ENCODE measurements at places on chromosomes 5 and 9. TPM values are rescaled to one million over a fixed set of nuclear protein-coding genes. Genes with fewer than 3 reads are reported as not detected.

GRCh38 chr9:3735251-3735650 lies 209.4 kb upstream of the RFX3 start:
- H3K4me3 ChIP-seq, result no peak overlapping the region
- peaks cover 14% of the 10 kb centered on the region for H3K4me1 ChIP-seq
- H3K36me3 ChIP-seq, result no peaks in the 10 kb centered on the region
- no peaks in the 10 kb centered on the region for H3K27me3 ChIP-seq
- no peak overlapping the region for H3K27ac ChIP-seq
- DNase-seq, result no peak

The HRCT1 gene
- polyA plus RNA-seq, result not detected

GRCh38 chr5:149885513-149885912 lies 59.1 kb downstream of the PDE6A start:
- H3K27ac ChIP-seq, result no peak overlapping the region
- no peak for DNase-seq
- no peaks in the 10 kb centered on the region for H3K36me3 ChIP-seq

DNA sequence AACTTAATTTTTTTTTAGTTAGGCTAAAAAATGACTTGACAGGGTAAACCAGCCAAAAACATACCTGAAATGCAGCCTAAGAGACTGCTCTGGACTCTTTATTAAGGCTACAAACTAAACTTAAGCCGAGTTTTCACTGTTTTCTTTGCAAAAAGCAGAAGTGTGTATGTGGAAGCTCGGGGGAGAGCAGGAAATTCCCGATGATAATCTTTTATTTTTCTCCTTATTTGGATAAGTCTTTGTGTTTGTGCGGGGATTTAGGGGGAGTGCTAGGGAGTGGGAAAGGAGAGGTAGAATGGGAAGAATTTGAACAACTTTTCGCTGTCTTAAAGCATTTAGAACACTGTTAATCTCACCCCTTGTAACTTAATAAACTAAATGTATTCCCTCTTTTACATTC lies 30.7 kb upstream of the GPR21 start:
- H3K27ac ChIP-seq, result no peak overlapping the region
- peaks cover 47% of the 10 kb centered on the region for H3K36me3 ChIP-seq
- DNase-seq, result no peak
- H3K4me1 ChIP-seq, result no peaks in the 10 kb centered on the region
- no peak overlapping the region for H3K4me3 ChIP-seq

DNA sequence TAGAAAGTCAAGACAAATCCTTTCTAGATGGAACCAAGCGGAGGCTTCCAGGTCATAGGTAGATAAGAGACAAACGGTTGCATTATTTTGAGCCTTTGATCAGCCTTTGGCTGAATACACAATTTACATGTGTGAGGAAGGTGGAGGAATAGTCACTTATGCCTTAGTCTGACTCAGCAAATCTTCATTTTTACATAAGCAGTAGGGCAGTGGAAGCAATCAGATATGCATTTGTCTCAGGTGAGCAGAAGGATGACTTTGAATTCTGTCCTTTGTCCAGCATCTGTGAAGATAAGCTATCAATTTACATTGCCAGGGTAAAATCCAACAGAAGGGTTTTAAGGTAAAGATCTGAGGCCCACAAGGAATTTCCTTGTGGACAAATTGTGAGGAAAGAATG lies 23.8 kb downstream of the TUSC1 start:
- no peak for DNase-seq
- H3K4me3 ChIP-seq, result no peak overlapping the region
- no peaks in the 10 kb centered on the region for H3K4me1 ChIP-seq
- no peak overlapping the region for H3K27ac ChIP-seq
- H3K27me3 ChIP-seq, result no peaks in the 10 kb centered on the region

The NAA35 gene
- 8.7 TPM for polyA plus RNA-seq

The GRM6 gene
- polyA plus RNA-seq, result not detected

DNA sequence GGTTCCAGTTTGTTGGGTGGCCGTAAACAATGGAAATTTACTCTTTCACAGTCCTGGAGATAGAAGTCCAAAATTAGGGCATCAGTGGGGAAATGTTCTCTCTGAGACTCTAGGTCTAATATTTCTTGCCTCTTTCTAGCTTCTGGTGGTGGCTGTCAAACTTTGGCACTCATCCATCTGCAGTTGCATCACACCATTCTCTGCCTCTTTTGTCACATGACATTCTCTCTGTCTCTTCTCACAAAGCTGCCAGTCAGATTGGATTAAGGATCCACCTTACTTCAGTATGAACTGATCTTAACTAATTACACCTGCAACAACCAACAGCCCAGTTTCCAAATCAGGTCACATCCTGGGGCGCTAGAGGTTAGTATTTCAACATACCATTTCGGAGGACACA lies 222.9 kb upstream of the FTMT start:
- DNase-seq, result no peak
- no peak overlapping the region for H3K27ac ChIP-seq
- no peak overlapping the region for H3K4me3 ChIP-seq
- no peaks in the 10 kb centered on the region for H3K4me1 ChIP-seq
- no peaks in the 10 kb centered on the region for H3K36me3 ChIP-seq

- H3K4me3 ChIP-seq, result no peak overlapping the region
- no peaks in the 10 kb centered on the region for H3K4me1 ChIP-seq
- no peaks in the 10 kb centered on the region for H3K27me3 ChIP-seq
- no peak overlapping the region for H3K27ac ChIP-seq
- no peak for DNase-seq
- no peaks in the 10 kb centered on the region for H3K36me3 ChIP-seq
These were observed 37.7 kb downstream of the NR4A3 start for GRCh38 chr9:99859243-99859980.

The CKMT2 gene
- not detected for polyA plus RNA-seq

DNA sequence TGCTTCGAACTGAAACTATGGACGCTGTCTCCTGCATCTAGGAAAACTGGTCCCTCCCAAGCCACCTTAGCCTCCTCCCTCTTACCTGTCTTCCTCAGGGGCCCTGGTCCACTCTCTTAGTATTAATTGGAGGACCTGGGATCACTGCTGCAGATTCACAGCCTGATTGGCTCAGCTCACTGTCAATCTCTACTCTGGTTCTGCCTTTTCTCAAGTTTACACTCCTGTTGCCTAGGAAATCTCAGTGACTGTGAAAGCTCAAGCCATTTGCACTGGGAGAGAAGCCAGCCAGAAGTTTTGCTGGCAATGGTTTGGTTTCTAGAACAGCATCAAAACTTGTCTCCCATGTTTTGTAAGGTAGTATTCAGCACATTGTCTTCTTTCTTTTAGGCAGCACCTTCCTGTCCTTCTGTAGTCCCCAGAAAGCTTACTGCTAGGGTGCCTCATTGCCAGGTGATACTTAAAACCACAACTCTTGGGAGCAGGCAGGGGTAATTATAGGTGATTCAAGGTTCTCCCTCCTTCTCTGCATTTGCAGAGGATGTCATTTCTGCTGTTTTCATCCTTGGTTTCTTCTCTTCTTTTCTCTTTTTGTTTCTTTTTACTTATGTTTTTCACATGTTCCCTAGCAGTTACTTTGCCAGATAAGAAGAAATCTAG lies at the start of gene CAPSL:
Gene CAPSL (minus strand): TSS at position 55 of the 660 bp plus-strand sequence. CDS start 17,502 bp downstream, outside the sequence.
- no peaks in the 10 kb centered on the region for H3K27me3 ChIP-seq
- no peaks in the 10 kb centered on the region for H3K36me3 ChIP-seq
- H3K4me3 ChIP-seq, result no peak within 1 kb of the TSS
- no peak within 1 kb of the TSS for H3K27ac ChIP-seq
- DNase-seq, result no peak

DNA sequence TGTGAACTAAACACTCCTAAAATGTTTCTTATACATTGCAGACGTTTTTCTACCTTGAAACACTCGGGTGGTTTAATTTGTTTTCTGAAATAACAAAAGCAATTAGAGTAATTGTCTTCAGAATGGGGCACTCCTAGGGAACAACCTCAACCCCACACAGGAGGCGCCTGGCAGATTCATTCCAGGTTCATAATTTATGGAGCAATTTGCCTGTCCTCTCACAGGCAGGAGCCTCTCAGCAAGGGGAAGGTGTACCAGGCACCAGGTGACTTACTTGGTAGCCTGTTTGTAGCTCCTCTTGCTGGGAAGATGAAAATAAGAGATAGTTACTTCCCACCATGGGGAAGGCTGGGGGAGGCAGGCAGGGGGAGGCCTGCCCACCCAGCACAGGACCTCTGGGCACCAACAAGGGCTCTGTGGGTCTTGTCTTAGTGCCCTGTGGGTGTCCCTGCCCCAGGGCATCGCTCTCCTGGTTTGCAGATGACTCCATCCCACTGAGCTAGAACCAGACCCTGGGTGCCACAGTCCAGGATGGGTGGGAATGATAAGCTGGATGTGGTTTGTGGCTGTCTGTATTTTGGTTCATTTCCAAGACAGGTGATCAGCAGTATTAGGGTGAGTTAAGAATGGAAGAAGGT lies 144.4 kb downstream of the FSTL4 start:
- no peak overlapping the region for H3K4me3 ChIP-seq
- H3K27me3 ChIP-seq, result peaks cover 14% of the 10 kb centered on the region
- no peak overlapping the region for H3K27ac ChIP-seq
- no peaks in the 10 kb centered on the region for H3K36me3 ChIP-seq

GRCh38 chr5:107670087-107670931 lies 428 bp downstream of the EFNA5 start:
- peaks cover 37% of the 10 kb centered on the region for H3K4me1 ChIP-seq
- peaks cover 53% of the 10 kb centered on the region for H3K27me3 ChIP-seq
- no peak overlapping the region for H3K27ac ChIP-seq
- no peak for DNase-seq

DNA sequence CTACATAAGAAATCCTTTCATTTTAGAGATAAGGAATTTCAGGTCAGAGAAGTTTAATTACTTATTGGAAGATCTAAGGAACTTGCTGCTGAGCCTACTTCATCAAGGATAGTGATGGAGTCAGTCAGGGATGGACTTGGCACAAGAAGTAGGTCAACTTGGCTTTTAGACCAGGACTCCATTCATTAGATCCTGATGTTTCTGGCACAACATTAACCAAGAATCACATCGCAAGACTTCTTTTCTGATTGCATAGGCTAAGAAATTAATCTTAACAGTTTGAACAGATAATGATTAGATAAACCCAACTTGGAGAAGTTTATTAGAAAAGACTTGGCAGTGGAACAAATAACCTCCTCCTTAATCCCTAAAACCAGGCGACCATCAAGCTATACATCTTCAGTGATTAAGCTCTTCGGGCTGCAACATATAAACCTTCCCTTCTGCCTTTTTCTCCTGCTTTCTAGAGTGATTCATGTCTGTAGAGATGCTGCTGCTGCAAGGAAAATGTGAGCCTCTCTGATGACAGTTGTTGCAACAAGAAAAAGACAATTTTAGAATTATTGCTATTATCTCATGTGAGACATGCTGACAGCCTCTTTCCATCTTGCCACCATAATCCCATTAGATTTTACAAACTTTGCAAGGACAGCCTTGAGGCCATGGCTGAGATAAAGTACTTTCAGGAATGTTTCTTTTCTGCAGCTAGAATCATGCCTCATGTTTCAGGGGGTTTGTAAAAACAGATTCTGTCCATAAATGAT lies 207.9 kb upstream of the SLC27A6 start:
- H3K4me3 ChIP-seq, result no peak overlapping the region
- DNase-seq, result no peak
- no peaks in the 10 kb centered on the region for H3K27me3 ChIP-seq
- H3K36me3 ChIP-seq, result no peaks in the 10 kb centered on the region
- H3K27ac ChIP-seq, result no peak overlapping the region
- H3K4me1 ChIP-seq, result no peaks in the 10 kb centered on the region

The NSA2 gene
- polyA plus RNA-seq, result 31.2 TPM

- DNase-seq, result no peak
- H3K4me1 ChIP-seq, result no peaks in the 10 kb centered on the region
- H3K36me3 ChIP-seq, result peaks cover 12% of the 10 kb centered on the region
- no peak overlapping the region for H3K4me3 ChIP-seq
These were observed 120.6 kb downstream of the NDUFS4 start for GRCh38 chr5:53681079-53681478.
